ENCODE measurements at places on chromosomes 11 and 22.
A peak's percentile ranks its signal among the peaks of the same experiment; 100 is the strongest.

DNA sequence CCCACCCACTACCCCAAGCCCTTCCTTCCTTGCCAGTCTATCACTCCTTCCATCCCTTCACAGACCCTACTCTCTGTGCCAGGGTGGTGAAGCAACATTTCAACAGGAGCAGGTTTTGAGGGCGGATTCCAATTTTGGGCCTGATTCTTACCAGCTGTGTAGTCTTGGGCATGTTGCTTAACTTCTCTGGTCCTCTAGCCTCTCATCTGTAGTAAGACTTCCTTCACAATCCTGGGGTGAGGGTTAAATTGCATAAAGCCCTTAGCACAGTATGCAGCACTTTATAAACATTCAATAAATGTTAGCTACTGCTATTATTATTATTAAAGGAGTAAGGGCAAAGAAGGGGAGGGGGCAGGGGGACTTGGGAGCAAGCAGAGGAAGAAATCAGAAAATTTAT is 5.0 kb upstream of the RNF185 start:
- DNase-seq: no peak

DNA sequence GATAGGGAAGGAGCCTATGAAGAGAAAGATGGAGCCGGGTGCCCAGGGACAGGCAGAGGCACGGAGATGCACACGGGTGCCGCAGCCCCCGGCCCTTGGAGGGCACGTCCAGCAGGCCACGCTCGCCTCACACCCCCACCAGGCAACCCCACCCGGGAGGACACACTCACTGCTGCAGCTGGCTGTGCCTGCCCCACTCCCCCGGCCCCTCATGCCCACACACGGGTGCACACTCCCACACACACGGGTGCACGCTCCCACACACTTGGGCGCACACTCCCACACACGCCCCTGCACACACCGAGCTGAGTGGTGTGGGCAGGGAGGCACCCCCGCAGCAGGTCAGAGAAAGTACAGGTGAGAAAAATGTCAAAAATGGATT is 1.1 kb downstream of the MOB2 start:
- no peak for DNase-seq

GRCh38 chr11:73521621-73522020 is 76.3 kb downstream of the FAM168A start:
- DNase-seq: no peak

GRCh38 chr11:75721852-75722668 is 4.4 kb downstream of the MOGAT2 start:
- no peak for DNase-seq

DNA sequence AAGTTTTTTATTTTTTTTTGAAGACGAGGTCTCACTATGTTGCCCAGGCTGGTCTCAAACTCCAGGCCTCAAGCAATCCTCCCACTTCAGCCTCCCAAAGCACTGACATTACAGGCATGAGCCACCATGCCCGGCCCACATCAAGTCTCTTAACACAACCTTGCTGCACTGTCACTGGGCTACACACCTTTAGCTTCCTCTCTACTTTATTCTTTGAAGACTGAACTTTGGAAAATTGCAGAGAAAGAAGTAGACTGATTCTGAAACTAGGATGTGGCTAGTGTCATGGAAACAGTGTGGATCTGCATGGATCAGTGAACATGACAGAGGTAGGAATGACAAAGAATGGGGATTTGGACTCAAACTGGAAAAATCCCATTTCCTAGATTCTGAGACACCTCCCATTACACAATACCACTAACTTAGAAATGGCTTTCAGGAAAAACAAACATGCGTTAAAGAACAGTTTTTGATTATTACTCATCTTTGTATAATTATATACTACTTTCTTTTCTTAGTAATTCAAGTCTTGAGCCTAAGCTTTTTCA is 99.6 kb upstream of the SPON1 start:
- no peak for DNase-seq

- DNase-seq: no peak
Measured at GRCh38 chr11:2102132-2102882, 36.9 kb downstream of the IGF2 start.

GRCh38 chr11:75706260-75706729 is 11.3 kb upstream of the MOGAT2 start:
- peak; percentile 66 for DNase-seq

- no peak for DNase-seq
Measured at GRCh38 chr11:87266751-87267150, 229.0 kb downstream of the TMEM135 start.

DNA sequence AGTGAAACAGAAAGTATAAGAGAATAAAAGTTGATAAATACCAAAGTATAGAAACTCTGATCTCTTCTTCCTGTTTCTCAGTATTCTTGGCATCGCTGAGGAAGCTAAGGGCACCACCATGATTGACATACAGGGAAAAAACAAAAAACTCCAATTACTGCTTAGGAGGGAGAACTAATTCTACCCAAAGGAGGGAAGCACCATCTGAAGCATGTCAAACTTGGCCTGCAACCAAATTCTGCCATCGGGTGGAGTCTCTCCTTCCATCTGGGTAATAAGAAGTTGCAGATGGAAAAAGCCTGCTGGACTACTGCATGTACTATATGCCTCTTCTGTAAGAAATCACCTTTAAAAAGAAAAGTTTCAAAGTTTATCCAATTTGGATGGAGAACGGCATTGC is 30.5 kb upstream of the PPP2R1B start:
- DNase-seq: no peak

DNA sequence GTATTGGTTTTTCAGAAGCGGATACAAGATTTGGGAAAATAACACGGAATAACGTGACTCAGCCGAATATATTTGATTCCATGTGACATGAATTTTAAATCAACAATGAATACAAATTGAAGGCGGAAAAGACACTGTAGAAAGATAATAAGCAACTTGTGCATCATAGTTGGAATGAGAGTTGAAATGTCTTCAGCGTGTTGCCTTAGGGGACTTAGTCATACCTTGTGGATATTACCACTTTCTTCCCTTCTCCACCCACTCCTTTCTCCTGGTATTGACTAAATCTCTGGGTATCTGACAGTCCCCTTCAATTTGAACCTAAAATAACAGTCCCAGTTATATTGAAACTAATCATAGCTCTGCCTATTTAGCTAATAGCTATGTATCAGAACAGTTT is 2373.1 kb upstream of the RAG2 start:
- DNase-seq: no peak

GRCh38 chr11:63814383-63814736 is 1.1 kb downstream of the SPINDOC start:
- DNase-seq: no peak

DNA sequence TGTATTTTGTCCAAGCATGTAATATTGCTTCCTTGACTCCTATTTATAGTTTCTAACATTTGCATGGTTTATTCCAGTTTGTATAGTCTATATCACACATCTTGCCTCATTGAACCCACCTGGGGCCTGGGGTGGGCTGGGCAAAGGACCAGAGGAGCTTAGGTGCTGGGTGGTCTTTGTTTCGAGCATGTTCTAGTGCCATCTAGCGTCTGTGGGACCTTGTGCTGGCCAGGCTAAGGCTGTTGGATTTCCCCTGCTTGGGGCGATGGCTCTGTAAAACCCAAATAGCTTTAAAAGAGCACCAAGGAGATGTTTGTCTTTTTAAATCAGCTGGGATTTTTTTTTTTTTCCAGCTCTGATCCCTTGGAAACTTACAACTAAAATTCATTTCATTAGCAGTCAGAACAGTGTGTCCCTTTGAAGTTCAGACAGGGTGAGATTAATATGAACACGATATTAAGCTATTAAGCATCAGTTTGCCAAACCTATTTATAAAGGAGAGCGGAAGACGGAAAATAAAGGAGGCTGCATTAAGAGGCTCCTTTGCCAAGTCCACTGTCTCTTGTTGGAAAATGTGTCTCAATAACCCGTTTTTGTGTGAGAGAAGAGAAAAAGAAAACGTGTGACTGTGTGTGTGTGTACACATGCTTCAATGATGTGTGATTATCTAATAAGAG is 157.4 kb downstream of the COMMD9 start:
- no peak for DNase-seq

GRCh38 chr11:125494561-125494960 is 1.5 kb downstream of the FEZ1 start:
- no peak for DNase-seq

DNA sequence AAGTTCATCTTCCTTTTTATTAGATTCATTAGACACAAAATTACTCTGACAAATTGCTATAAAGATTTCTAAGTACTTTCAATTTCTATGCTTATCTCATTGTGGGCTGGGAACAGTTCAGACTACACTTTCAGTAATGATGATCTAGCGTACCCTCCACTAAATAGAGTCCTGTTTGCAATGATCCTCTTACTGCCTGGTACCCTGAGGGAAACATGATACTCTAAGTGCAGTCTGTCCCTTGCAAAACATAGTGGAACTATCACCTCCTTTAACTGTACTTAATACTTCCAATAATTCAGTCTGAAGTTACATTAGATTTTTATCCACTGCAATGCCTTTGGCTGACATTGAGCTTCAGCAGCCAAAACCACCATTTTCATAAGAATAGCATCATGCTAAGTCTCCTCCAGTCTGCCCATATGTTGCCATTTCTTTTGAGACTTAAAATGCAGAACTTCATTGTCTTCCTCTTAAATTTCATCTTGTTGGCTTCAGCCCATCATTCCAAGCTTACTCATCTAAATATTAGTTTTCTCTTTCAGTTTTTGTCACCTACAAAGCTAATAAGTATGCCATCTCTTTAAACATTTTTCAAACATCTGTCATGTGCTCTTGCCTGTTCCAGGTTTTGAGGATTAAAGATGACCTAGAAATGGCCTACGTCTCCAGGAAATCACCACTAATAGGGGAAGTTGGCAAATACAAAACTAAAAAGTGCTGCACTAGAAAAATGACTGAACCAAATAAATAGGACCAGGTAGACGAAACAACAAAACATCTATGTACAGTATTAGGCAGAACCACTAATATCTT is 55.5 kb downstream of the PAK1 start:
- DNase-seq: no peak

DNA sequence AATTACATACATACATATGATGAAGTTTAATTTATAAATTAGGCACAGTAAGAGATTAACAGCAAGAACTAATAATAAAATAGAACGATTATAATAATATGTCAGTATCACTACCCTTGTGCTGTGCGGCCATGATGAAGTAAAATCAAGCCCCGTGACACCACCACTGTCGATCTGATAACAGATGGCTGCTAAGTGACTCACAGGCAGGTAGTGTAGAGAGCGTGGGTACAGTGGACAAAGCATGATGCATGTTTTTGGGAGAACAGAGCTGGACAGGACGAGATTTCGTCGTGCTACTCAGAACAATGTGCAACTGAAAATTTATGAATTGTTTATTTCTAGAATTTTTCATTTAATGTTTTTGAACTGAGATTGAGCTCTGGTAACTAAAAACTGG is 108.4 kb upstream of the TIMP3 start:
- no peak for DNase-seq

DNA sequence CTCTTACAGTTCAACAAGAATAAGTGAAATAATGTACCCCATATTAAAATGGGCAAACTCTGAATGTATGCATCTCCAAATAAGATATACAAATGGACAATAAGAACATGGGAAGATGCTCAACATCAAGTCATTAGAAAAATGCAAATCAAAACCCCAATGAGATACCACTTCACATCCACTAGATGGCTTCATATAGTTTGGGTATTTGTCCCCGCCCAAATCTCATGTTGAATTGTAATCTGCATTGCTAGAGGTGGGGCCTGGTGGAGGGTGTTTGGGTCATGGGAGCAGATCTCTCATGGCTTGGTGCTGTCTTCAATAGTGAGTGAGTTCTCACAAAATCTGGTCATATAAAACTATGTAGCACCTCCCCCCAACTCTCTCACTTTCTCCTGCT is 5.7 kb downstream of the MPZL2 start:
- no peak for DNase-seq

GRCh38 chr11:128434411-128434810 is 152.9 kb downstream of the ETS1 start:
- DNase-seq: no peak

DNA sequence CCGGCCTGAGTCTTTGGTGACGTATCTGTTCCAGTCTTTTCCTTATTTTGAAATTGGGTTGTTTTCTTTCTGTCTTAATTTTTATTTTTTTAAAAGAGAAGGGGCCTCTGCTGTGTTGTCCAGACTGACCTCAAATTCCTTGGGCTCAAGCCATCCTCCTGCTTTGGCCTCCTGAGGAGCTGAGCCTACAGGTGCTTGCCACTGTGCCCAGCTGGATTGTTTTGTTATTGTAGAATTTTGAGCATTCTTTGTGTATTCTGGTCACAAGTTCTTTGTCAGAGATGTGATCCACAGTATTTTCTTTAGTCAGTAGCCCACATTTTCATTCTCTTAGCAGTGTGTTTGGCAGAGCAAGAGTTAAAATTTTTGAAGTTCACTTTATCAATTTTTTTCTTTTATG is 100.1 kb downstream of the ATXN10 start:
- no peak for DNase-seq

DNA sequence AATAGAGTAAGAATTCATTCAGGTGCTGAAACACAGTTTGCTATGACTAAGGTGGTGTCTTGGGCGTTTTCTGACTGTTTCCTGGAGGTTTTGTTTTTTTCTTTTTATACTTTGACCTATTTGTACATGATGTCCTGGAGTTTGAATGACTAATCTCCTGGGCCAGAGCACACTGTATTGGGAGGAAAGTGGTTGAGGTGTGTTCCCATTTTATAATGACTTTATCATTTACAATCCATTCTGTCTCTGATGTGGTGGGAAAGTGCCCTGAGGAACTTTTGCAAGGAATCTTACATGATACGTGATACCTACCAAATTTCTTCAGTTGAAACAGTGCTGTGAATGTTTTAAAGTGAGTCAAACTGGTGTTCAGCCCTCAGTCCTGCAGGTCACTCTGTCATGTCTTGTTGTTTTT is 80.8 kb downstream of the TNRC6B start:
- DNase-seq: peak; percentile 17

GRCh38 chr11:123161376-123162030 is 33.5 kb downstream of the CLMP start:
- no peak for DNase-seq

- no peak for DNase-seq
Measured at GRCh38 chr11:104841185-104841584, 57.1 kb downstream of the CASP12 start.

- no peak for DNase-seq
Measured at GRCh38 chr11:47242596-47243192, 5.9 kb downstream of the ACP2 start.
